CD4-positive, alpha-beta memory T cell (primary cell): ENCODE measurements at places on chromosomes 2 and 18. TPM values are rescaled to one million over a fixed set of nuclear protein-coding genes. Genes with fewer than 3 reads are reported as not detected.

DNA sequence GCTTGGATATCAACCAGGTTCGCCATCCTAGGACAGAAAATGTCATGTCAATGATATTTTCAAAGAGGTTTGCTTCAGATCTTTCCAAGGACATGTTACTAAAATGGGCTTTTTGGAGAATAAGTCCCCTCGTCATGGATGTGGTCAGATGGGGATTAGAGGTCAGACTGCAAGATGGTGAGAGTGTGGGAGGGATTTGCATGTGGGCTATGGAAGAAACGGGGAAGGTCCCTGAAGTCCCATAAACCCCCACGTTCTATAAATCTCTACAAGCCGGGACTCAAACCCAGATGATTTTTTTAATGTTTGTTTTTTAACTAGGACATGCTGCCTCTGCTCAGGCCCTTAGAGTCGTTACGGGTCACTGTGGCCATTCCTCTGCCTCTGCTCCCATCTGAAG lies 37.7 kb upstream of the IGFBP5 start:
- no peak for DNase-seq

Gene NEURL3
- polyA plus RNA-seq: not detected

- no peak for DNase-seq
Observed at GRCh38 chr2:19046986-19047780, 311.2 kb downstream of the OSR1 start.

DNA sequence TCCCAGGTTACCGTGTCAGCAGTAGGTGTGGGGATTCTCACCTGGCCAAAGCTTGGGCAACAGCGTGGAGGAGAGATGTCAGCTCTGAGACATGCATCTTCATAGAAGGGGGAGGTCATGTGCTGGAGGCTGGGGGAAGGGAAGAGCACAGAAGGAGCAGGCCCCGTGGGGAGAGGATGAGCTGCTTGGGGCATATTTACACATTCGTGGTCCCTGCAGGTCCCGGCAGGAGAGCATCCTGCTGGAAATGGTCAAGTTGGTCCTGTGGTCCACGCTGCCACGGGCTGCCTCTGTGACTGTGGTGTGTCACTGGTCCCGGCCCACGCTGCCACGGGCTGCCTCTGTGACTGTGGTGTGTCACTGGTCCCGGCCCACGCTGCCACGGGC lies 195.1 kb upstream of the TWIST2 start:
- no peak for DNase-seq

Gene VWC2L
- not detected for polyA plus RNA-seq

Gene GNLY
- polyA plus RNA-seq: 32.2 TPM

- no peak for DNase-seq
Observed at GRCh38 chr2:222364285-222364895, 60.0 kb upstream of the SGPP2 start.

- DNase-seq: no peak
Observed at GRCh38 chr2:13539296-13539695, 822.6 kb downstream of the TRIB2 start.

DNA sequence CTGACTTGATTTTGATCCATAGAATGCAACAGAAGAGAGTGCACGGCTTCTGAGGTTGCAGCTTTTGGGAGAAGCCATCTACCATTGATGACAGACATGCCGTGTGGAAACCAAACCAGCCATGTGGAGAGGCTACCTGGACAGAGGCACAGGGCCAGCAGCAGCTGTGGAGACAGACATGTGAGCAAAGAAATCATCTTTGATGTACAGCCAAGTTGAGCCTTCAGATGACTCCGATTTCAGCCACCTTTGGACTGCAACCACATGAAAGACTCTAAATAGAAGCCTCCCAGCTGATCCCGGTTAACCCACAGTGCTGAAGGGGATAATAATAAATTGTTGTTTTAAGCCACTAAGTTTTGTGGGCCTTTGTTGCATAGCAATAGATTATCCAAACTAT lies 54.2 kb downstream of the TSN start:
- DNase-seq: no peak

GRCh38 chr2:45014016-45014702 lies 4.9 kb upstream of the SIX2 start:
- DNase-seq: no peak

GRCh38 chr18:8876887-8877286 lies 171.5 kb downstream of the MTCL1 start:
- DNase-seq: no peak

Gene FRZB
- polyA plus RNA-seq: 0.43 TPM

Gene ADD2
- polyA plus RNA-seq: not detected

Gene IL1B
- not detected for polyA plus RNA-seq

DNA sequence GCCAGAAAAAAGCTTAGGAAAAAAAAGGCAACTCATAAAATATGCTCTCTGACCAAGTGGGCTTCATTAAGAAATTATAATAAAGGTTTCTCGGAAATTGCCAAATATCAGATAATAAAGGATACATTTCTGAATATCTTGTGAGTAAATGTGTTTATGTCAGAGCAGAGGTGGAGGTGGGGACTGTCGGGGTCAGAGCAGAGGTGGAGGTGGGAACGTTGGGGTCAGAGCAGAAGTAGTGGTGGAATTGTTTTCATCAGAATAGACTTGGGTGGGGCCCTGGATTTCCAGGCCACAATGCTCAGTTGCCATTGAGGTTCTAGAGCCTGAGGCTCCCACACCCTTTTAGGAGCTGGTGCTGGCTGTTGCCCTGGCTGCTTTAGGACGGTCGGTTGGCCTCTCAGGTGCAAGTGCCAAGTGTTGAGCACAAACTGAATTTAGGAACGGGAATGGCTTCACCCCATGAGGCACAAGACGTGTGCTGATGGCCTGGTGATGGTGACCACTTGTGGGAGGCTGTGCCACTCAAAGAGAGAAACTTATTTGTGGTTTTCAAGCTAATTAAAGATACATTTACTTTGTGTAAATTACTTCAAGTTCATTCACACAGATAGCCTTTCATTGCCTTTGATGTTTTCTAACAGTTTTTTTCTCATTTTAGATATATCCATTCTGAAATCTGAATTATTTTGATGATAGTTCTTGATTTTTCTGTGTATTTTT lies 131.5 kb downstream of the ATP9B start:
- no peak for DNase-seq

Gene AGXT
- not detected for polyA plus RNA-seq

DNA sequence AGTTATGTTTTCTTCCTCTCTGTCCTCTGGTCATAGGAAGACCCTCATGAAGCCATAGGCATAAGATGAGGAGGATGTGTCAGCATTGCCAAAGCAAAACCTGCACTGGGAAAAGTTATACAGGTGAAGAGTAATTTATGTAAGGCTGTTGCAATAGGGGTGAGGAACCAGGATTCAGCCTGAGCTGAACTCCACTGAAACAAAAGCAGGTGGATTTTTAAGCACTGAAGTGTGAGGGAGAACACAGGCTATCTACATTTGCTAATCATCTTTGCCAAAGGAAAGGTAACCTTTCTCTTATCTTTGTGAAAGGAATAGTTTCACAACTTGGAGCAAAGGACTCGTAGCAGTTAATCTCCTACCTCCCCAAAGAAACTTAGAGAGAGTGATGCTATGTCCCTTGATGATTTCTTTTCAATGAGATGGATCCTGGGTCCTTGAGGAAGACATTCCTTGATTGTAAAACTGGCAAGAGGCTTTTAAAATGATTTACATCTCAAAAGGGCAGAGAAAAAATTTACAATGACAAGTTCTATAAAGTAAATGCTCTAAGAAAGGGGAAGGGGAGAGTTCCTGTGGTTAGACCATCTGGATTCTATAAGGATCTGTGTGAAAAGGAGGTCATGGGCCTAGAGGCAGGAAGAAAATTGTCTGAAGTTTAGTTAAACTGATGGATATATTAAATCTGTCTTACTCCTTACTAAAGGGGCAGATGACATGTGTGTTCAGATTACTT lies 385.4 kb upstream of the CDH7 start:
- DNase-seq: no peak

- no peak for DNase-seq
Observed at GRCh38 chr2:146814971-146815370, 1029.9 kb upstream of the ACVR2A start.

DNA sequence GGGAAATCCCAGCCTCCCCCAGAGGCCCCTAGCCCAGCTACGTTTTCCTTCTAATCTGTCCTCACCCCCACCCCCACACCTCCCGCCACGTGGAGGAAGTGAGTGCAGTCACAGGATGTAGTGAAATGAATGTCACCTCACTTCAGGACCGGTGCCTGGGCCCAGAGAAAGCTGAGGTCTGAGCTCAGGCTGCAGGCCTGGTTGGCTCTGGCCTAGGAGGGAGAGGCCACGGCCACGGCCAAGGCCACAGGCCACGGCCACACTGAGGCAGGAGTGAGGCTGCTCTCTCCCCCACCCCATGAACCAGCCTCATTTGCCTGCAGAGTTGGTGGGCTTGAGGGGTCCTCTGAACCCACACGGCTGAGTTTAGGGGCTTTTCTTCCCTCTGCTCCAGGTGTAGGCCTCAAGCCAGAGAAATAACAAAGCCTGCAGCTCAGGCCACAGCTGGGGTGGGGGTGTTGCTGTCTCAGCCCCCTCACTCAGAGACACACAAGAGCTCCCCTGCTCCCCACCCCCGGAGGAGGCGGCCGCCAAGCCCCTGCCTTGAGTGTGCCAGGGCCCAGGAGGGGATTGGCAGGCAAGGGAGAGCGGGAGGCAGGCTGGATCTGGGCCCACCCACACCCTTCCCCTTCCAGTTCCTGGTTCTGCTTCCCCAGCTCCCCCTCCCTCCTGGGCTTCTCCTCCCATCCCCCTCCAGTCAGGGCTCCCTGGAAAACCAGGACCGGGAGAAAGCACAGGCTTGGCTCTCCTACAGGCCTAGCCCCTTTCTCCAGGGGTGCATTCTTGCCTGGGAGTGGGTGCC lies 27.0 kb downstream of the DNMT3A start:
- peak; percentile 80 for DNase-seq

DNA sequence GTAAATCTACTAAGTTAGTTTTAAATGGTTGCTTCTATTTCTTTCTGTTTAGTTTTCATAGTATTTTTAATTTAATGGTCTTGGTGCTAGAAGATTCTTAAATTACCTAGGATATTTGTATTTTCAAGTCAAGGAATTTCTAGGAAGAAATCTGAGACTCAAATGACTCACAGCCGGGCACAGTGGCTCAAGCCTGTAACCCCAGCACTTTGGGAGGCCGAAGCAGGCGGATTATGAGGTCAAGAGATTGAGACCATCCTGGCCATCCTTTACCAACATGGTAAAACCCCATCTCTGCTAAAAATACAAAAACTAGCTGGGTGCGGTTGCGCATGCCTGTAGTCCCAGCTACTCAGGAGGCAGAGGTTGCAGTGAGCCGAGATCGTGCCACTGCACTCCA lies 95.5 kb downstream of the C2orf74 start:
- DNase-seq: no peak

DNA sequence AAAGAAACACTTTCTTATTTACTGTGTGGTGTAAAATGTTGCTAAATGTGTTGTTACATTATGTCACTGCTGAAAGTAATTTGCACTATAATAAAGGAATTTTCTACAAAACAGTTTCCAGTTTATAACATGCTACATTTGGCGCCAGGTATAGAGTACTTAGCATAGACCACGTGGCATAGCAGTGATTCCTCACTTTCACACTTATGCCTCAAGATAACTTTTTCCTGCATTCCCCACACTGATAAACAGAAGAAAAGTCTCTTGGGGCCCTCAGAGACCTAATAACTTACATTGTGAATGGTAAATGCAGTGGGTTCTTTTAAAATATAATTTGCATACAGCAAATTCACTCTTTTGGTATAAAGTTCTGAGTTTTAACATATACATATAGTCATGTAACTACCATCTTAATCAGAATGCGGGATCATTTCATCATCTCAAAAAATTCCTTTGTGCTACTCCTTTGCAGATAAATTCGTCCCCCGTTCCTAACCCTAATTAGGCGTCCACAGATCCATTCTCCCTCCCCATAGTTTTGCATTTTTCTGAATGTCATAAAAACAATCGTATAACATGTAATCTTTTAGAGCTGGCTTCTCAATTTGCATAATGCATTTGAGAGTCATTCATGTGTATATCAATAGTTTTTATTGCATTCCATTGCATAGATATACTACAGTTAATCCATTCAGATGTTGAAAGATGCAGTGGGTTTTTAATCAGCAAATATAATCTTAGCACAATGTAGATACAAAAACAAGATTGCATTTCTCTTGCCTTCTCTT lies 7.5 kb downstream of the LGALSL start:
- DNase-seq: no peak

Gene ABCA12
- not detected for polyA plus RNA-seq
